ENCODE measurements at places on chromosomes 4 and X.
A peak's percentile ranks its signal among the peaks of the same experiment; 100 is the strongest.

DNA sequence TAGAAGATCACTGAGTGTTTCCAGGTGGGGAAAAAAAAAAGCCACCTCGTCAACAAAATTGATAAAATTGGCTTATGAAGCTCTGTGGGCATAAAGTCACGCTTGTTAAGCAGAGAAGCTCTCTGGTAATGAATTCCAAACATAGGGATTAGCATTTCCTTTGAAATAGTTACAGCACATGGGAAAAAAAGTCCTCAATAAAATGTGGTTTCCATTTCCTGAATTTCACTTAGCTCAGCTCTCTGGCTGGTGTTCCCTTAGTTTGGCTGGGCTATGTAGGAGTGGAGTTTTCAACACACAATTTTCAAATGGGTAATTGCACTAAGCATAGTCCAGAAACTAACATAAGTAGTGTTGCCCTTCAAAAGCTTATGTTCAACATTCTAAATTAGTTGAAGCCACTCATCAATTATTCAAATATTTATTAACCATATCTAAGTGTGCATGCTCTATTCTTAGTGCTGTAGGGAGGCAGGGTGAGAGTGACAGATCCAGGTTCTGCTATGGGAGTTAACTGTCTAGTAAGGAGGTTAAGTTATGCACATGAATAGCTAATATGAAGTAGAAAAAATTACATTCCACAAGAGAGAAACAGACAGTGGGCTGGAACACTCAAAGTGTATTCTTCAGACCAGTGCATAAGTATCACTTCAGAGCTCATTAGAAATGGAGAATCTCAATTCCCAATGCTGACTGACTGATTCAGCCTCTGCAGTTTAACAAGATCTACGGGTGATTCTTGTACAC, 445.7 kb downstream of the SMARCA1 start:
- no peak for DNase-seq

GRCh38 chrX:96971812-96972211, 88.1 kb downstream of the RPA4 start:
- no peak for DNase-seq

GRCh38 chrX:72532366-72532765, 40.3 kb downstream of the HDAC8 start:
- no peak for DNase-seq

- peak; percentile 93 for DNase-seq
Measured at GRCh38 chr4:81421346-81422218, 50.1 kb downstream of the RASGEF1B start.

DNA sequence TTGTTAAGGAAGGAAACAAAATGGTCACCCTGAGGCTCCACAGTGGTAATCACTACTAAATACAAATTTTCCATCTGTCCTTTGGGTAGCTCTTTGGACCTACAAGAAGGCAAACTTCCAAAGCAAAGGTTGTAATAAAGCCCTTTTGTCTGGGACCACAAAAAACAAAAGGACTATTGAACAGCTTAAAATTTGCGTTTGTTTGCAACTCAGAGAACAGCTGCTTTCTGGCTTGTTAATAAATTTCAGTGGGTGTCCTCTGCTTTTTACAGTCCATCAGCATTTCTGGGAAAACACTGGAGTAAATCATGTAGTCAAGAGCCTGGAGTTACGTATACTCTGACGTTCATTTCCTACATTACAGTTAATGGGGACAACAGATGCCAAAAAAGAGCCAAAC, 439.7 kb upstream of the DIAPH2 start:
- DNase-seq: no peak

GRCh38 chrX:6666624-6667023, 131.7 kb upstream of the VCX3A start:
- DNase-seq: no peak

GRCh38 chr4:129146639-129147038, 50.7 kb downstream of the C4orf33 start:
- no peak for DNase-seq

GRCh38 chr4:77047037-77047436, 28.8 kb downstream of the CCNI start:
- DNase-seq: no peak

DNA sequence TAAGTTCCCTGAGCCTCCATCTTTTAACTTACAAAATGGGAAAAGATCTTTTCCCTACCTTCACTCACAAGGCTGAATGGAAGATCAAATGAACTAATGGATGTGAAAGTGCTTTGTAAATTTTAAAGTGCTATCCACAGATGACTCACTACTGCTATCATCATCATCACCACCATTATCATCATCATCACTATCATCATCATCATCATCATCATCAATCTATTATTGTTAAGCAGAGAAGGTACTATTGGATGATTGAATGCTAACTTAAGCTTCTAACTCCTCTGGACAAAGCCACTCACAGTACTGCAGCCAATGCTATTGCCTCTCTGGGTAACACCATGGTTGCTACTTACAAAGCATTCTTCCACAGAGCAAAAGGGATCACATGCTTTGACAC, 1.9 kb downstream of the FRMD7 start:
- no peak for DNase-seq

DNA sequence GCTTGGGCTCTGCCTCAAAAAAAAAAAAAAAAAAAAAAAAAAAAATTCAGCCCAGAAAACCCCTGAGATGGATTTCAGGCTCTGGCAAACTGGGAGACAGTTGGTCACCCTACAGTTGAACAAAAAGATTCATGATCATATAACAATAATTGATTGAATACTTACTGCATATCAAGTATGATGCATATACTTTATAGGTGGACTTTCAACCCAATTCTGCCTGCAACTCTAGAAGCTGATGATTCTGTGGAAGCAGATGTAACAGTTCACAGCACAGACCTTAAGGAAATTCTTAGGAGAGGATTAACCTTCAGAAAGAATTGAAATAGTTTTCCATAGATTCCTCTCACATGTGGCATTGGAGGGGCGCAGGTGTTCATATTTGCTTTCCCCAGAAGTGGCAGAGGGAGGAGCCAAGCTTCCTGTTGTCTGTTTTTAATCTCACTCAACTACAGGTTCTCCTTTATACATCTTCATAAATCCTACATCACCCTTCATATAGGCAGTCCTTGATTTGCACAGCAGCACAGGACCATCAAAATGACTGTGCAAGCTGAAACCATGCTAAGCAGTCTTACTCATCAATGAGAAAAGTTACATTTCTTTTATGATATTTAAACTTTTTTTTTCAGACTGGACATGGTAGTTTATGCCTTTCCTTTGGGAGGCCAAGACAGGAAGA, 149.4 kb upstream of the KLF3 start:
- no peak for DNase-seq

DNA sequence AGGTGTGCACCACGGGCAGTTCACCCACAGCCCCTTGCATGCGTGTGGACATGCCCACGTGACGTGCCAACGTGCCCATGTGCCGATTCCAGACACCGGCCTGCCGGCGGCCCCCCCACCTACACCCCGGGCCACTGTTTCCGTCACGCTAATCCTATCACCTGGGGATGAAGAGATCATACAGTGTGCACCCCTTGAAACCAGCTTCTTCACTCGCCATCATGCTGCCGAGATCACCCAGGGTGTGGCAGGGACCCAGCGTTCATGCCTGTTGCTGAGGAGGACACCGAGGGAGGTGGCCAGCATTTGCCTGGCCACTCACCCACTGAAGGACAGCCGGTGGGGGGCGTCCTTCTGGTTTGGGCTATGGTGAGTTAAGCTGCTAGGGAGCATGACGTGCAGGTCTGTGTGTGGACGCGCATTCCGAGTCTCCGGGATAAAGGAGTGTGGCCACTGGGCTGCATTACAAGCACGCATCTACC, 14.1 kb downstream of the CTBP1 start:
- no peak for DNase-seq

DNA sequence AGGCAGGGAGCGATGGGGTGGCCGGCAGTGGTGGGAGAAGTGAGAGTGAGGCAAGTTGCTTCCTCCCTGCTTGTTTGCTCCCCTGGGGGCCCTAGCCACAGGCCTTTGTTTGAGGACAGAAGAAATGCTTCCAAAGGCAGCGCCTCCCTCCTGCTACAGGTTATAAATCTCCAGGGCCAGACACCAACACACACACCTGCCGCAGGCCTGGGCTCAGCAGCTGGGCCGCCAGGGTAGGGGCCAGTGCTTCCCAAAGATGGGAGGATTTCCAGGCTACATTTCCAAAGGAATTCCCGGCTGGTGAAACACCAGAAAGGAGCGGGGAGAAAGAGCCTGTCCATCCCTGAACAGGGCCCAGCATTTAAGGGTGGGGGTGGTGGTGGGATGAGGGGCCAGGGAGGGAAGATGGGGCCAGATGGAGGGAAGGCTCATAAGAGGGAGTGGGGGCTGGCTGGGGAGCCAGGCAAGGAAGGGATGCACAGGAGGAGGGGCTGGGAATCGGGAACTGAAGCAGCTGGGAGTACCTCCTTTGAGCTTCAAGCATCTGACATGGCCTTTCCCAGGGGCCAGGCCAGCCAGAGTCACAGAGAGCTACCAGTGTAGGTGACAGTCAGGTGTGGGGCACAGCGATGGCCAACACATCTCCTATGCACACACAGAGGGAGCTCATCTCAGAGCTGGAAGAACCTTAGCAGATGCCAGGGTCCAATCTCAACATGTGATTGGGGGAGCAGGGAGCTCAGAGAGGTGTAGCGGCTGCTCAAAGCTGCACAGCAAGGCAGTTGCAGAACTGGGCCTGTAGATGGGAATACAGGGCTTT, 143.9 kb downstream of the PJA1 start:
- DNase-seq: peak; percentile 53

DNA sequence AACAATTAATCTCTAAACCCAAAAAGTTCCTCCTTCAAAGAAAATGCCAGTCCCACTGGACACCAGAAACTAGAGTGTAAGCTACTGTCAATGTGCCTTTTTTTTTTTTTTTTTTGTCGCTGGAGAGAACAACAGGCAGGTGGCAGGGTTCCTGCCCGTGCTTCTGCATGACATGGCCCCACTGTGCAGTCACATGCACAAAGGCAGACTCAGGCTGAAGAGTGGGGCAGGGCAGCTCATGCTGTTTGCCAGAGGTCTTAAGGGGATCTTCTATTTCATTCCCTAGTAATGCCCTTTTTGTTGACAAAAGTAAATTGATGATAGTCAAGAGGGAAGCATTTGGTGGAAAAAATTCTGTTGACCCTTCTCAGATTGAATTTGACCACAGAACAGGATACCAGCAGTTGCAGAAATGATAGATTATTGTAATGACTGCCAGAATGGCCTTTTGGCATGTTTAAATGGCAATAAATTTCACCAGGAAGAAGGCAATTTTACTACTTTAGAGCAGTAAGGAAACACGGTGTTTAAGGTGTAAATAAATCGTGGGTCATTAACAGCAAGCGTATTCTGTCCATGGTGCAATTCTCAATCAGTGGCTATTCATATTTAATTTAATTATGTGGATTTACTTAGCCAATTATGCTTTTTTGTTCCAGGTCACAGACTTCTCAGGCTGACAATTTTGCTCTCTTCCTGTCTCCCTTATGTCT, 80.9 kb downstream of the NKX6-1 start:
- DNase-seq: no peak

- DNase-seq: peak; percentile 96
Measured at GRCh38 chrX:135520553-135521404, at the start of gene INTS6L. Gene INTS6L, plus strand, starts transcription at chrX:135520660. Its CDS starts 333 bp downstream, at chrX:135520993.

- DNase-seq: no peak
Measured at GRCh38 chr4:136036744-136037143, 1495.5 kb downstream of the PCDH18 start.

GRCh38 chrX:154714925-154715324, 36.0 kb downstream of the GAB3 start:
- no peak for DNase-seq

Measured in islet precursor cell (in vitro differentiated cells).